ENCODE measurements at places on chromosomes 7 and 10. TPM values are rescaled to one million over a fixed set of nuclear protein-coding genes. Genes with fewer than 3 reads are reported as not detected.

The CHCHD2 gene
- 556 TPM for polyA plus RNA-seq

The NEURL1 gene
- 3.5 TPM for polyA plus RNA-seq

The CYP3A4 gene
- not detected for polyA plus RNA-seq

The SAMD9 gene
- not detected for polyA plus RNA-seq

The ATP6V1F gene
- polyA plus RNA-seq: 330 TPM

The PSMC2 gene
- 156 TPM for polyA plus RNA-seq

The MGAM2 gene
- not detected for polyA plus RNA-seq

The UNC5B gene
- polyA plus RNA-seq: 73.3 TPM

The HYAL4 gene
- not detected for polyA plus RNA-seq

The HSPA14 gene
- 22.3 TPM for polyA plus RNA-seq
